ENCODE measurements at places on chromosomes 1 and 21.

DNA sequence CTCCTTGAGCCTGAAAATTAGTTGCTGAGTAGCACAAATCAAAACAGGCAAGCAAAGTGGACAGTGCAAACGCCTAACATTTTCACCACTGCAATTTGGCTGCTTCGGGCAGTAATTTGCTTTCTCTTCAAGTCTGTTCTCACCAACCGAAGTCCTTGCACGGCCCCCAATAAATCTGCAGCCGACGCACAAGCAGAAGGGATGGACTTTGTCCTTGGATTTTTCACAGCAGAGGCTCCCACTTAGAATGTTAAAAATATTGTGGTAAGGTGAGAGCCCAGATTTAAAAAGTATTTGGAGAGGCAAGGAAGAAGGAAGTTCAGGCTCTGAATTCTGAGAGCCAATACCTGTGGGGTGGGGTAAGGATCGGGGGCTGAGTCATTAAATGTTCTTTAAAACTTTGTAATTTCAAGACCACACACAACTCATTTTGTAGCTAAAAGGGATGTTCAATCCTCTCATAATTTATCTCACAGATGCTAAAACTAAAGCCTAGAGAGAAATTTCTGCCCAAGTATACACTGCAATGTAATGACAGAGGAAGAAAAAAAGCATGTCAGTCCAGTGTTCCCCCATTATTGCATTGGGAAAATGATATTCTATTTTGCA lies 6.2 kb downstream of the CD247 start:
- no peak for DNase-seq

GRCh38 chr21:35599164-35599563 lies 461.2 kb downstream of the SETD4 start:
- DNase-seq = no peak

DNA sequence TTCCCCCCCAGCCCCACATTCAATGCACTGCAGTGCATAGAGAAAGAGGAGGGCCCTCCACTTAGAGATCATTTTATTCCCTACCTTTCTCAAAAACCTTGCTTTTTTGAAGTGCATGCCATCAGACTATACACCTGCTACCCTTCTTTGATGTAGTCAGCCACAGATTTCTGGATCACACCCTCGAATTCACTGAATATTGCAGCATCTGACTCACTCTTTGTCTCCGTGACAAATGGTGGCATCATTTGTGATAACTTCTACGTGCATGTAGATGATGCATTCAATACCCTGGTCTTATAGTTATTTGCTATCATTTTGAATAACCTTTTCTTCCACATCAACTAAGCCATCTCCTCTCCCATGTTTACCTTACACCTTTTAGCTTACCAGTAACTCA lies 310.3 kb upstream of the SGIP1 start:
- no peak for DNase-seq

- no peak for DNase-seq
Observed at GRCh38 chr1:109786531-109787021, 22.9 kb upstream of the EPS8L3 start.

DNA sequence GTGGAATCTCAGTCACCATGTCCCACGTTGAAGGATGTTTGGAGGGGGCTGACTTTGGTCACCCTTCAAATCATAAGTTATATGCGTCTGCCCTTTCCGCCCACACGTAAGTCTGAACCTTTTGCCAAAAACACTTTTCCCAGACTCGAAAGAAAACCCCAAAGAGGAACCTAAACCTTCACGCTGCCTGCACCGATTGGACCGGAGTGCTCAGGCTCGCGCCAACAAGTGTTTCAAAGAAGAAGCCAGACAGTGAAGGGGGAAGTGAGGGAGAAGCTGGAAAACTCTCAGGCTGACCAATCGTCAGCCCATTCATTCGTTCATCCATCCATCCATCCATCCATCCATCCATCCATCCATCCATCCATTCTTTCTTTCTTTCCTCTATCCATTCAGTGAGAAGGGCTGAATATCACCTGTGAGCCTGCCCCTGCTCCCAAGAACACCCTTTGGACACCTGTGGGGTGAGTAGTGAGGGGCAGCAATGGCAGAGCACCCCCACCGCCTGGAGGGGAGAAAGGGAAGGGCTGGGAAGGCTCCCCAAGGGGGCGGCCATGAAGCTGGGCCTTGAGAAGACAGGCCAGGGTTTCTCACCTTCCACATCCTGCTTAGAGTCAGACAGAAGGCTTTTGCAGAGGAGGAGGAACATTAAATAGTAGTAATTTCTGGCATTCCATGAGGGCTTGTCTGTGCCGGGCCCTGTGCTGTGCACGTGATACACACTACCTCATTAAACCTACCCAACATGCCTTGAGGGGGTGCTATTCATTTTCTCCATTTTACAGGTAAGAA lies 27.1 kb upstream of the RUNX3 start:
- DNase-seq = no peak

DNA sequence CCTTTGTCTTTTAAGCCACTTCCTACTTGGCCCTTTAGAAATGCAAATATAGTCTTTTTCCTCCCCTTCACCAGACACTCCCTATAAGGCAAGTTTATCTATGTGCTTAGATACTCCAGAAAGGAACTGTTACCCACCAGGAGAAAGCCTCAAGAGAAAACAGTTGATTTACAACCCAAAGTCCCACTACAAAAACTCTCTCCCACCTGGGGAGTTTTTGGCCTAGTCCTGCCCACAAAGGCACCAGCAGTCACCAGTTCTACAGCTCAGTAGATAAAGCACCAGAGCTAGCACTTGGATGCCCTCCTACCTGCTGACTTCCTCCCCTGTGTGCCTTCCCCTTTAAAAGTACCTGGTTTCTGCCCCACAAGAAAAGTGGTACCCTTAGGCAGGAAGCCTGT lies 27.7 kb upstream of the HAO2 start:
- no peak for DNase-seq

Data from stimulated activated CD4-positive, alpha-beta T cell treated with anti-CD3 and anti-CD28 coated beads, Interleukin-4, amount 100 ng/mL, for 1 hour (primary cell).